ENCODE measurements at places on chromosomes 1 and 21.

GRCh38 chr1:205920159-205920558 is 23.1 kb downstream of the SLC26A9 start:
- DNase-seq = no peak

- no peak for DNase-seq
Observed at GRCh38 chr1:18064534-18064933, 43.1 kb upstream of the IGSF21 start.

DNA sequence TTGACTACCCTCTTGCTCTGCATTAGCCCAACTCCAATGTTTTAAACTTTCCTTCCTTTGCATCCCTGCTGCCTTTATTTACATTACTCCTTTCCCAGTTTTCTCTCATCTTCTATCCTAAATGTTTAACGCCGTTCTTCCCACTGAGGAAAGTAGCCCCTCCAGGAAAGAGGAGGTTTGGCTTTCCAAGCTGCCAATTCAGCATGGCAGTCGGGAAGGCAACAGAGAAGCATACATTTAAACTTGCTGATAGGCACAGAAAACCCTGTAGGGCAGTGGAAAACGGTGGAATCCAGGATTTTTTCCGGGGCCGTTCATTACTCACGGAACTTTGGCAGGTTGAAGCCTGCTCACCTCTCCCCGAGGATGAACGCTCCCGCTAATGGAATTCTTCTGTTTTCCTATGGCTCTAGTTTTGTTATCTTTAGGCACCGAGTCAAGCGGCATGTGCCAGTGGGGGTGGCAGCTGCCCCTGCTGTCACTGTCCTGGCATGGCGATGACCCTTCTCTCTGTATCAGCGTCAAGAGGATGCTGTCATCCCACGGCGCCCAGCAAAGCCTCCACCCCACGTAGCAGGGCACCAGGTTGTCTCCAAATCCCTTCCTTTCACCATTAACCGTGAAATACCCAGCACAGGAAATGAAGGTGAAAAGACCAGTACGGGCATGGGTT is 48.3 kb downstream of the ZBTB18 start:
- DNase-seq = no peak

DNA sequence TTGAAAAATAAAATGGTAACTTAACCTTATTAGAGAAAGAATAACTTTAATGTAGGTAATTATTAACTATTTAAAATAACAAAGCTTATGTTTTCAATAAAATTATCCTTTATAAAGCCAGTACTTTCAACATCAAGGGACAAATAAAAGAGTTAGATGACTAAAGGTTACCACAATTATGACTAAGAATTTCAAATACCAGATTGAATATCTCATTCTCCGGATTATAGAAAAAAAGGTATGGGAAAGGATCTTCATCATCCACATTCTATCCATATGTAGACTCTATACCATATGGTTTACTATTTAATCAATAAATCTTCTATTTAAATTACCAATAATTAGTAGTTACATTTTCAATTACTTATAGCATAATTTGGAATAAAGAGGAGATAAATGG is 62.8 kb downstream of the TOR3A start:
- no peak for DNase-seq

- DNase-seq = no peak
Observed at GRCh38 chr21:42209801-42210479, 9.0 kb upstream of the ABCG1 start.

GRCh38 chr1:47192458-47193384 is 2.9 kb upstream of the PDZK1IP1 start:
- peak; percentile 58 for DNase-seq

- DNase-seq = no peak
Observed at GRCh38 chr21:32472890-32473765, 60.6 kb downstream of the EVA1C start.

GRCh38 chr1:164785841-164786534 is 227.0 kb downstream of the PBX1 start:
- DNase-seq = no peak

DNA sequence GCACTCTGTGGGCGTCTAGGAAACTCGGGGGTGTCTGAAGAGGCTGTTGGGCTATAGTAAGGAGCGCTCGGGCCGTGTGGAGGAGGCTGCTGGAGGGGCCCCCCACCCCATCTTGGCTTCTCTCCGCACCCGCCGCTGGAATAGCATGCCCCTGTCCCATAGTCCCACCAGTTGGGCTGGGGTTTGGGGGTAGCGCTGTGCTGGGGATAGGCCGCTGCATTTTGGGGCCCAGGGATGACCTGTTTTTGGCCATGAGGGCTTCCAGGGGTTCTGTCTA is 511 bp downstream of the EFNA3 start:
- no peak for DNase-seq

- peak; percentile 44 for DNase-seq
Observed at GRCh38 chr1:8152731-8153702, 126.9 kb upstream of the ERRFI1 start.

GRCh38 chr1:101706366-101706765 is 290.4 kb downstream of the OLFM3 start:
- no peak for DNase-seq

DNA sequence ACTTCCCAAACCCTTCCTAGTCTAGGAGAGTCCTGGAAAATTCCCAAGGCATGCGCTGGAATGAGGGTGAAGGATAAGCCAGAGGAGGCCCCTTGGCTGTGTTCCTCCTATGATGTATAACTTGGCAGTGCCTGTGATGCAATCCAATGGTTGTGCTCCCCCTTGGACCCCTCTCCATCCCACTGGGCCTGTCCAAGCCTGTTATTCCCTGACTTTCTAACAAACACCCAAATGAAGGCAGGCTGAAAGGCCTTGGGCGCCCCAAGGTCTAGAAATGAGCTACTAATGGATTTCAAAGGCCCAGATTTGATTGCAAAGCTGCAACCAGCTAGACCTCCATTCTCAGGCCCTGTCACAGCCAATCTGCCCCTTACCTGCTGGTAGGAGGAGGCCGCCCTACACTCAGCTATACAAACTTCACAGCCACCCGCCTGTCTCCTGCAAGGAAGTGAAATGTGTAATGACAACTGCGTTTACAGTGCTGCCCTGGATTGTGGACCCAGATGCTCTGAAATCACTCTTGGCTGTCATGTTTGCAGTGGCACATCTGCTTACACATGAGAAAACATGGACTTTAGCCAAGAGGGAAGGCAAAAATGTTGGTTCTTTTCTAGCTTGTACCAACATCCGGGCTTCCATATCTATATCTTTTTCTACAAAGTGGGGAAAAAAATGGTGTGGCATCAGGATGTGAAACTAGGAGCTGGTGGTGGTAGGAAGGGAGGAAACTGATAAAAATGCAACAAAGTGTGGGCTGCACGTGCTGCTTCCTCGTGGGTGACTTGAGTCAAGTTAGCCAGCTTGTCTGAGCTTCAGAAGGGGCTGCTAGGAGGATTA is 130.4 kb downstream of the TRABD2B start:
- no peak for DNase-seq

DNA sequence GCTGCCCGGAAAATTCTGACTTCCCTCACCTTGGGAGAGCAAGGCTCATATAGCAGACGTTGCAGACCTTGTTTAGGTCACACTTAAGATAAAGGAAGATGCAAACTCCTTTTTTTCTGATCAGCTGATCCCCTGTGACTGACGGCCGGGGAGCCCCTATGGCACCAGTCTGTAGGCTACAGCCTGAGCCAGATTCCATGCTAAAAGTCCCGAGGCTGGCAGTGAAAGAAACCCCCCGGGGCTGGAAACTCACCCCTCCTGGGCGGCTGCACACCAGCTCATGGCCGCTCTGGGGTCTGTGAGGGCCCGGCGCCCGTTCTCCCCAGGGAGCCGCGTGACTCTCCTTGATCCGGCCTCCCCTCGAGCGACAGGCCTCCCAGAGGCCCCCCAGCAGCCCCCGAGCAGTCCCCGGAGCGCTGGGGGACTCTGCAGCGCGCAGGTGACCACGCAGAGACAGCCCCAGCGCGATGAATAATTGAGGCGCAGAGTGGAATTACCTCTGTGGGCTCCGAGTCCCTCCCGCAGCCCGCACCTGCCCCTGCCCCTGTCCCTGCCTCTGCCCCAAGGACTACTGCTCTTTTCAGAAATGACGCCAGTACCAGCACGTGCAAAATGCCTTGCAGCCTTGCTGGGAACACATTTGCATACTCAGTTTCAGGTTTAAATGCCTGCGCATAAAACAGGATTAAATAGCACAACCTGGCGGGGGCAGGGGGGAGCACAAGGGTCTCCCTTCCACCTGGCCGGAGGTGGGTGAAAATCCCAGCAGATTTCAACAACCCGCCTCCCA is 62.6 kb upstream of the CLDN14 start:
- DNase-seq = no peak

GRCh38 chr21:38300141-38300578 is 43.4 kb downstream of the KCNJ15 start:
- DNase-seq = no peak

- no peak for DNase-seq
Observed at GRCh38 chr1:227490478-227490877, 72.9 kb upstream of the ZNF678 start.

GRCh38 chr1:244830639-244831038 is 4.8 kb upstream of the COX20 start:
- DNase-seq = no peak

- DNase-seq = no peak
Observed at GRCh38 chr21:23780326-23780725, 1827.0 kb downstream of the MRPL39 start.

DNA sequence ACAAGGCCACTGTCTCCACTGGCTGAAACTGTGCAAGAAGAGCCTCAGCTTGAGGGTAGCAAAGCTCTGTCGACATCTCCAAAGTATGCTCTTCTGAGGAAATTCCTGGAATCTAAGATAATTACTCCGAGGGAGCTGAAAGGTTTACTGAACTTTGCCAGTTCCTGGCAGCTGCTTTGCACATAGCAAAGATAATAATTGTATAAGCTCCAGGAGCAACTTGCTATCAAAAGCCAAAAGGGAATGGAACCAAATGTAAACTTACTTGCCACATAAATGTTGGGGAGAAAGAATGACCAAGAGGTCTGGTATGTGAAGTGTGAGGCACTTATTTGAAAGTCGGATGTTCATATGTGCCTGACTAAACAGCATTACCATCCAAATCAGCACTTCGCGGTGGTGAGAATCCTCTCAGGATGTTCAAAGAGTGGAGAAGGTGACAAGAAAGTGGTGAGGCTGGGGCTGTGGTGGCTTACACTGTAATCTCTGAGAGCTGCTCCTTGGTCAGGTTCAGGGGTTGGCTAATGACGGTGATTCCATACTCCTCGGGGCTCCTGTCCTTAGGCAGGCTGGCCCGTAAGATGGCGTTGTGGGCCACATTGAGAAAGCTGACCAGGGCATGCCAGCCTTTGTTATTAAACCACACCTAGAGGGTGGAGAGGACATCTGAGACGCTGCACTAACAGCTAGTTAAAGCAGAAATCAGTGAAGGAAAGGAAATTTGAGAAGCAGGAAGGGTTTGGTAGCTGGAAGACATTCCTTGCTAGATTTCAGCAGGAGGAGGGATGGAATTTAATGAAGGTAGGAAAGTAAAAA is 100.0 kb downstream of the ABCA4 start:
- no peak for DNase-seq

- DNase-seq = no peak
Observed at GRCh38 chr1:244874974-244875579, 10.7 kb upstream of the HNRNPU start.

- no peak for DNase-seq
Observed at GRCh38 chr1:208174731-208175507, 69.3 kb downstream of the PLXNA2 start.

DNA sequence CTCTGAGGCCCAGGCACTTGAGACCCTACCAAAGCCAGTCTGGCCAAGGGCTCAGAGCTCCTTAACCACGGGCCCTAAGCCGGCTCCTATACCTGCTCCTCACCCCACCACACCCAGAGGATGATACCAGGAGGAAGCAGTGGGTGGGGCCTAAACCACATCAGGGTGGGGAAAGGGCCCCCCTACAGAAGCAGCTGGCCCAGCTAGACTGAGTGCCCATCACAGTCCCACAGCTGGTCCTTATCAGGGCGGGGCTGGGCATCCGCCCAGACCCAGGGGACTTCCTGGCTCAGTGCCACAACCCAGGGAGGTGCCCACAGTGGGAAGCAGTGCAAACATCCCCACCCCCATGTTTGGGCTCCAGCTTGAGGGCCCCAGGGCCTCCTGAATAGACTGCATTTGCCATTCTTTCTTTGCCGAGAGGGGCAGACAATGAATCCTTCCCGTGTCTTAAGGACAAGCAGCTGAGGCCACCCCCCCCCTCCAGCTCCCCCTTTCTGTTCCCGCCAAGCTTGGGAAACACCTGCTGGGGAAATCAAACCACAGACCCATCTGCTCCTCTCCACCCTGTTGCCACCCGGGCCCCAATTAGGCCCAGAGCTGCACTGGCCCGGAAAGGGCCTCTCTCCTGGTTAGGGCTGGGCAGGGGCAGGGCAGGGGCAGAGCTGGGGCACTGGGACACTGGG is 6.2 kb downstream of the E2F2 start:
- DNase-seq = no peak

GRCh38 chr1:53069663-53070327 is 7.8 kb downstream of the PODN start:
- DNase-seq = no peak

GRCh38 chr1:165623624-165624023 is 7.4 kb upstream of the MGST3 start:
- DNase-seq = no peak

DNA sequence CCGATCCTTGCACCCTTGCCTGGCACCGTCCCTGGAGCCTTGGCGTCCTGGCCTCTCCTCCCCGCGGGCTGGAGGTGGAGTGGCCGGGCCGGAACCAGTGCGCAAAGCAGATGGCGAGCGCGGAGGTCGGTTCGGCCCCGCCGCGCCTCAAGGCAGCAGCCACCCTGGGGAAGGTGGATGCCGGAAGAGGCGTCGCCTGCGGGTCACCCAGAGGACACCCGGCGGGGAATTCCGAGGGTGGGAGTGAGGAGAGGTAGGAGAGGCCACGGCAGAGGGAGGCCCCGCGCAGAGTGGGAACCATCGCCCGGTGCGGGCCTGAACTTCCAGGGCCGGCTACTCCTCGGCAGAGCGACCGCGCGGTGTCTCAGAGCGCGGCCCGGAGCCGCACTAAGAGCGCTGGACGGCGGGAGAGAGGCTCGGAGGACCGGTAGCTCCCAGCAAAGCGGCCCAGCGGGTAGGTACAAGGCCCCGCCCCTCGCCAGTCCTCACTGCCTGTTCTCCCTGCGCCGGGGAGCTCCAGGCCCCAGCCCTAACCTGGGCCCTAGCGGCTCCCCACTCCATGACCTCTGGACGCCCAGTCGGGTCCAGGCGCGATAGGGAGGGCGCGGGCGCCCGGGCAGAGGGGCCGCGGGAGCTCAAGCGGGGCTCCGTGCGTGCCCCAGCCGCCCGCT is at the start of gene RNF207:
Gene RNF207, plus strand, starts transcription at position 271 of the 671 bp plus-strand sequence. CDS start 417 bp downstream, outside the sequence.
- peak; percentile 84 for DNase-seq

Measured in T-helper 2 cell treated with Interferon-gamma antibody and Interleukin-4, amounts not matched to agents 5 μg/mL and 100 μg/mL, for 36 hours (primary cell).